Stimulated activated CD8-positive, alpha-beta memory T cell treated with anti-CD3 and anti-CD28 coated beads, Interleukin-2, amount 100 ng/mL, for 48 hours (primary cell): ENCODE measurements at places on chromosomes 3 and 15.
A peak's percentile ranks its signal among the peaks of the same experiment; 100 is the strongest.

- DNase-seq, result no peak
Measured at GRCh38 chr3:178491751-178492150, 44.5 kb upstream of the KCNMB2 start.

- DNase-seq, result no peak
Measured at GRCh38 chr3:149975919-149976318, 5.2 kb upstream of the PFN2 start.

DNA sequence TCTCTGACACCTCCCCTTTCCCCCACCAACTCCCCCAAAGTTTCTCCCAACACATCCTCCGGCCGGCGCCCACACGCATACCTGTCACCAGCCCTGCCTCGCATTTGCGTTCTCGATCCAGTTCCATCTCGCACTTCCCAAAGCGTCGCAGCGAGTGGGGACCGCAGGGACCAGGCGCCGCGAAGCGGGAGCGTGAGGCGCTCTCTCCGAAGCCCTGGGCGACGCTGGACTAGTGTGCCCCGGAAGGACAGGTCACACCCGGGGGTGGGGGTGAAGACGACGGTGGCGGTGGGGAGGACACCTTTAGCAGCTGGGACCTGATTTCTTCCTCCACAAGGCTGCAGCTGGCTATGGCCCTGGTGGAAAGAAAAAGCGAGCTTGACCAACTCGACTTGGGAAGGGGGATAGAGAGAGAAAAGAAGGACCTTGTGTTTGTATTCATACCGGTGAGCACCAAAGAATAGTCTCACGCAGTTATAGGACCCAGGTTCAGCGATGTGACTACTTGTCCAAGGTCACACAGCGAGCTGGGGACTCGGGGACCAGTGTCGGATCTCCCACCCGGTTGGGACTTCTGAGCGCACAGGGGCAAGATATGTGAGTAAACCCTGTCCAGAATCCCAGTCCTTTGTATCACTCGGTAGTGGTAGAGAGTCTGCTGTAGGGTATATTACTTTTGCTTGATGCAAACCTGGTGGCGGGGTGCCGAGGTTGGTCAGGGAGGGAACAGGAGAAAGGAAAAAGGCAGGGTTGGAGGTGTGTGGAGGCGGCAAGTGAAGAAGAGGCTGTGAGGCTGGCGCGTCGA is 607 bp upstream of the GHSR start:
- no peak for DNase-seq

GRCh38 chr15:42548249-42549031 is at the start of the genes HAUS2 and LRRC57:
Gene HAUS2, plus strand, starts transcription at chr15:42548838. Its CDS starts 35 bp downstream, at chr15:42548873.
Gene LRRC57, minus strand, starts transcription at chr15:42548793. Its CDS starts 359 bp downstream, at chr15:42548434.
- DNase-seq, result peak; percentile 87

DNA sequence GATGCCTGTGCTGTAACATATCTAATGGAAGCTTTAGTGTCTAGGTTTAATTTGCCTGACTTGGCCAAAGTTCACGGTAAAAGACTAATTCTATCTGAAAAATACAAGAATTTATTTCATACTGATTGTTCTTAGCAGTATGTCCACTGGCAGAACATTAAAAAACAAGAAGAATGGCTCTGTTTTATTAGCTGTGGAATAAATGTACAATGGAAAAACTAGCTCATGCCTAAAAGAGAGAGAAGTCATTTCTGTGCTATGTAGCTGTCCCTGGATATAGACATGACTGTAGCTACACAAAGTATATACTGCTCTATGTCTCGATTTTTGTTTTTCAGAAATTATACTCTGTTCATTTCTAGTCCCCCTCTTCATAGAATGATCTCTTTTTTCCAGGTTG is 13.9 kb upstream of the VGLL3 start:
- DNase-seq, result no peak

DNA sequence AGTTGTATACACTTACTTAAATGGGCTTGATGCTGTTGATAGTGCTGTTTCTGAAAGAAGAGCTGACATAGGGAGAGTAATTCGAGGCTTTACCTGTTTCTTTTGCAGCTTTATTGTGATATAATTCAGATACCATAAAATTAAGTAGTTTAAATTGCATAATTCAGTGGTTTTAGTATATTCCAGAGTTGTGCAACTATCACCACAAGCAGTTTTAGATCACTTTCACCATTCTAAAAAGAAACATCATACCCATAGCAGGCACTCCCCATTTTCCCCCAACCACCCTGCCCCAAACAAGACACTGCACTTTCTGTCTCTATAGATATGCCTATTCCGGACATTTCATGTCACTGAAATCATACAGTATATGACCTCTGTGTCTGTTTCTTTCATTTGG is 98.5 kb downstream of the MTHFS start:
- no peak for DNase-seq

GRCh38 chr3:78918361-78919020 is 849.3 kb downstream of the ROBO1 start:
- no peak for DNase-seq

DNA sequence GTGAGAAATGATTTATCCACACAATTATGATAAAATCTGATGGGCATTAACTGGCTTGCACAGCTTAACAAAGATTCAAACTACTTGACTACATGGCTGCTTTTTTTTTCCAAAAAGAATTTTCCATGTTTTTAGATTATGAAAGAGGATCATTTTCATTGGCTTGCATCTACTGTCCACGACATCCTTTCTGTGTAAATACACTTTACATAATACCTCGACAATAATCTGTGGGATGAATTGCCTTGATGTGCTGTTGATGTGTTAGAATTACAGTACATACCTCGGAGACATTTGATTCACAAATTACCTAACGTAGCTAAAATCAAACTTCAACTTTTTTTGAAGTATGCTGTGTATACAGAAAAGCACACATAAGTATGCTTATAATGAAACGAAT is 104.4 kb downstream of the PPP2R3A start:
- DNase-seq, result no peak

GRCh38 chr3:4825436-4826236 is 153.6 kb upstream of the BHLHE40 start:
- DNase-seq, result no peak

DNA sequence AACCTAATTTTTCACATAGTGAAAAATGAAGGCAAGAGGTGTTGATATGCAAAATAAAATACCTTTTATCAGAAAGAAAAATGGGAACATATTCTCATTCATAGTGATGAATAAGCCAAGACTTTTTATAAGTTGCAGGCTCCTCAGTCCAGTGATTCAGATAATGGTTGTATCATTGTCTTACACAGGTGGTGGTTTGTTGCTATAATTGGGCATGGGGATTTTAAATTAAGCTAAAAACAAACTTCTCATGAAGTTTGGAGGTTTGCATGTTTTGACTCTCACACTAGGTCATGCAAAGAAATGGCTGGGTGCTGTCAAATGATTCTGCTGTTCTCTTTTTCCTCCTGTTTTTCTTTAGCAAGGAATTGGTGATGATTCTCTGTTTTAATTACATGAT is 60.8 kb upstream of the SKIL start:
- DNase-seq, result no peak

DNA sequence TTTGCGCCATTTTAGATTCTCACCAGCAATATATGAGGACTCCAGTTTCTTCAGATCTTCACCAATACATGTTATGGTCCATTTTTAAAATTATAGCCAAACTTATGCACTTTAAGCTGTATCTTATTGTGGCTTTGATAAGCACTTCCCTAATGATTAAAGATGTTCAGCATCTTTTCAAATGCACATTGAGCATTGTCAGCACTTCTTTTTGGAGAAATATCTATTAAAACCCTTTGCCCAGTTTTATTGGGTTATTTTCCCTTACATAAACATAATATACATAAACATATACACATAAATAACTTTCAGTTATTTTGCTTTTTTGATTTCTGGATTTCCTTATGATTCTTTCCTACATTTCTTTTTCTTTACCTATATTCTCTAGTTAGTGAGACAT is 83.8 kb downstream of the ROBO1 start:
- DNase-seq, result no peak

DNA sequence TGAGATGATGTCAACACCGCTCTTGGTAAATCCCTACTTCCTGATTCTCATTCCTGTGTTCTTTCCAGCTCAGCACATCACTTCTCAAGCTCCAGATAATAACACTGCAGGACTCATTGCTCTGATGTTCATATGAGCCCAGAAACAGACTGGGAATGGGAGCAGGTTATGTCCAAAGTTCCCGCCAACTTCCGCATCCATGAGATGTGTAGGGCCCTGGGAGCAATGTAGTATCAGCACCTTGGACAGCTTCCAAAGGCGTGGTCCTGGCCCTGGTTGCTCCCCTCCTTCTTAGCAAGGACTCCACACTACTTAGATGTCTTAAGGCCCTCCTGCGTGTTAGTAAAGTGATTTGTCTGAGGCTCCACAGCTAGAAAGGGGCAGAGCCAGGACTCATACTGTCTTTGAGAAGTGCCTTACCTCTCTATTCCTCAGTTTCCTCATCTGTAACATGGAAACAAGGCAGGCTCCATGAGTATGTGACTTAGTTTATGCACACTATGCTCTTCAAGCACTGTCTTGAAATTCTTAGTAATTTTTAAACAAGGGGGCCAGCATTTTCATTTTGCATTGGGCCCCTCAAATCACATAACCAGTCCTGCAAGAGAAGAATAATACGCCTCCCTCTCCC is 27.9 kb upstream of the SLC6A1 start:
- no peak for DNase-seq

- DNase-seq, result no peak
Measured at GRCh38 chr15:39310633-39311032, 270.2 kb upstream of the THBS1 start.

- no peak for DNase-seq
Measured at GRCh38 chr3:111299192-111299615, 227.6 kb downstream of the NECTIN3 start.

DNA sequence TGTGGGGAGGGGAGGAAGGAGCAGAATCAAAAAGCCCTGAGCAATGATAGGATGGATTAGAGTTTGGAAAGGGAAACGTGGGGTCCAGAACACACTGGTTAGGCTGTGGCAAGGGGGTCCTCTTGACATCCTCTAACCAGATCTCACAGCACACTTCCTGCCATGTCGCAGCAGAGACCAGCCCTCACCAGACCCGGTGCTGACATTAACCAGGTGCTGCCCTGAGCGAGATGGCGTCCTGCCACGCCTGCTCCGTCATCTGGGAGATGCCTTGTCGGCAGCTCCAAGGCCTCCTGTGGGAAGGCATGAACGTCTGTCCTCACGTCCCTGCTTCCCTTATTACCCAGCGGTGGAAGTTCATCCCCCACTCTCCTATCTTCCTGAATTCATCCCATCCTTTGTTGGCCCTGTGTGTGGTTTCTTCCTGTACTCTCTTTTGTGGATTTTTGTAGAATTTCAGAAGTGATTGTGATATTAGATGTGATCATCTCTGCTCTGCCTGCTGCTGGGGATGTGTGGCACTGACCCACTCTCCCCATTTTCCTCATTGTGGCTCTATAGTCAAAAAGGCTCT is 29.4 kb upstream of the MYZAP start:
- DNase-seq, result no peak

- no peak for DNase-seq
Measured at GRCh38 chr15:45093622-45094357, 20.2 kb downstream of the DUOX2 start.

GRCh38 chr15:70257573-70258248 is 160.0 kb upstream of the TLE3 start:
- DNase-seq, result no peak

DNA sequence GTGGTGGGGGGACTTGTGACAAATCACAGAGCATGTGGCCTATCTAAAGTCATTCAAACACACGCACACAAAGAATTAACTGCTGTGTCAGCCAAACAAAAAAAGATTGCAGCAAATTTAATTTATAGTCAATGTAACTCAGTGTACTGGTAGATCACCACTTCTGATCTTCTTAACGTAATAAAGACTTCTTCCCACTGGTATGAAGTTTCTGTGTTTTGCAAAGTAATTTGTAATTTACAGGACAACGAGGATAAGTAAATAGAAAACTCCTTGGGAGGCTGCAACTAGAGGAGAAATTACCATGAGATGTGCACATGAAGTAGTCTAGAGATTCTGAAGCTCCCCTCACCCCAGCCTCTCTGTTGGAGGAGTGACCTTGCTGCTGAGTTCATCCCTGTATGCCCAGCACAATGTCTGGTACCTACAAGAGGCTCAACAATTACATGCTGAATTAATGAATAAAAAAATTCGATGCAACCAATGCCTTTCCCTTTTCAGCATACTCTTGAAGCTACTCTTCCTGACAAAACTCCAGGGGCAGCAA is 207.3 kb downstream of the ARRDC4 start:
- DNase-seq, result no peak

- DNase-seq, result peak; percentile 79
Measured at GRCh38 chr3:27368831-27369607, at the start of gene NEK10. Gene NEK10, minus strand, starts transcription at chr3:27369383. Its CDS starts 16,501 bp downstream, at chr3:27352882.

DNA sequence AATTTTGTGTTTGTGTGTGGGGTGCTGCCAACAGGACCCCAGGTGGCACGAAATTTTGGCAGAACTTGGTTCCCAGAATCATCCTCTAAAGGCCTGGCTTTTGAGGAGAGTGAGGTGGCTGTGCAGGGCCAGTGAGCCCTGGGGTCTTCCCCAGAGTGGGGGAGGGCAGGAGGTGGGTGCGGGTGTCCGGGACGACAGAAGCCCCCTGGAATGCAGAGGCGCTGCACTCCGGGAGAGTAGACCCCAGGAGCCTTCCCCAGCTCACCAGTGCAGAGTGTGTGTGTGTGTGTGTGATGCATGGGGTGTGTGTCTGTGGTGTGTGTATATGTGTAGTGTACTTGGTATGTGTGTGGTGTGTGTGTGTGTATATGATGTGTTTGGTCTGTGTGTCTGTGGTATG is 44.4 kb upstream of the SEC13 start:
- no peak for DNase-seq

GRCh38 chr15:57114070-57114469 is 195.6 kb downstream of the TCF12 start:
- no peak for DNase-seq

GRCh38 chr3:41652931-41653330 is 309.0 kb downstream of the ULK4 start:
- no peak for DNase-seq

GRCh38 chr3:65664446-65664845 is 374.3 kb downstream of the MAGI1 start:
- no peak for DNase-seq

GRCh38 chr15:69107025-69107620 is 53.3 kb upstream of the GLCE start:
- DNase-seq, result no peak

- DNase-seq, result no peak
Measured at GRCh38 chr3:42500091-42500490, 2.4 kb upstream of the VIPR1 start.

DNA sequence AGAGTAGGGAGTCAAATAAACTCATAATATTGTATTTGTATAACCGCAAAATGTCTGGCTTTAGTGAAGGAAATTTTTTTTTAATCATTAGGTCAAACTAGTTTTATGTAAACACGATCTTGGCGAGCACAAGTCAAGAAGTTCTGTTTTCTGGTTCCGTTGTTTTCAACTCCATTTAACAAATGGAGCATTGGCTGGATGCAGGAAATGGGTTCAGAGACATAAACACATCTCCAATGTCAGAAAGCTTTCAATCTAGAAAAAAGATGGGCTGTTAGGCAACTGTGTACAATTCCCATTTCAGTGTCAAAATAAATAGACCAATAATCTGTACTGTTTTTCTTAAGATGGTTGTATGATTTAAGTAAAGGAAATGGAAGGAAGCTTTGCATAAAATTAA is 292.8 kb downstream of the TBL1XR1 start:
- DNase-seq, result no peak

DNA sequence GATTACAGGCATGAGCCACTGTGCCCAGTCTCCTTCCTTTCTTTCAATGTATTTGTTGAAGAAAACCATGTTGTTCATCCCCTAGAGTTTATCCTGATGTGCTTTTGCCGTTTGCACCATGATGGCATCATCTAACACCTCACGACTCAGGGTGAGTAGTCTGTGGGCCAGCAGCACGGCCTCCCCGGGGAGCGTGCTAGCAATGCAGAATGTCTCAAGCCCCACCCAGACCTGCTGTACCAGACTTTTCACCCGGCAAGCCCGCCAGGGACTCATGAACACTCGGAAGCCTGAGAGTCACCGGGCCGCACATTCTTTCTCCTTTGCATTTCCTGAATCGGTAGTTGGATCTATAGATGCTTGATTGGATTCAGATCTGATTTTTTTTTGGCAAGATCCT is 64.6 kb downstream of the RPN1 start:
- DNase-seq, result no peak
